ENCODE measurements at places on chromosomes 7 and 10. TPM values are rescaled to one million over a fixed set of nuclear protein-coding genes. Genes with fewer than 3 reads are reported as not detected.

DRGX gene
- not detected for total RNA-seq

TMEM139 gene
- 0.27 TPM for total RNA-seq

HOXA9 gene
- total RNA-seq: not detected

STAG3 gene
- 5.5 TPM for total RNA-seq

PRTFDC1 gene
- 0.67 TPM for total RNA-seq

OR2A1 gene
- total RNA-seq: 0.11 TPM

PLAU gene
- not detected for total RNA-seq

EPHA1 gene
- total RNA-seq: 16.0 TPM

GRM3 gene
- total RNA-seq: not detected

CFAP70 gene
- 2.6 TPM for total RNA-seq

ZNF777 gene
- 14.5 TPM for total RNA-seq

SLC13A1 gene
- total RNA-seq: not detected

OR2A14 gene
- total RNA-seq: not detected

HHEX gene
- 1.0 TPM for total RNA-seq

SCART1 gene
- 5.0 TPM for total RNA-seq

OR6B1 gene
- not detected for total RNA-seq

GTPBP10 gene
- 11.8 TPM for total RNA-seq

CALN1 gene
- 0.06 TPM for total RNA-seq

RAB19 gene
- 2.8 TPM for total RNA-seq

ERVW-1 gene
- not detected for total RNA-seq

C10orf143 gene
- 5.8 TPM for total RNA-seq

GATAD1 gene
- 13.5 TPM for total RNA-seq

VWDE gene
- 1.5 TPM for total RNA-seq

IDI2 gene
- total RNA-seq: not detected

MET gene
- total RNA-seq: 0.14 TPM

OR13A1 gene
- total RNA-seq: not detected

BZW2 gene
- total RNA-seq: 15.1 TPM

FBXO24 gene
- total RNA-seq: 0.78 TPM

LAMB1 gene
- not detected for total RNA-seq

TMEM140 gene
- total RNA-seq: 27.7 TPM

CUL2 gene
- 32.4 TPM for total RNA-seq

ZCCHC24 gene
- 0.67 TPM for total RNA-seq

SPDYE2 gene
- total RNA-seq: 0.36 TPM

ARMH3 gene
- 18.9 TPM for total RNA-seq

PRKAR2B gene
- total RNA-seq: 0.42 TPM

TACR2 gene
- not detected for total RNA-seq

TEX36 gene
- not detected for total RNA-seq

CYP2C9 gene
- not detected for total RNA-seq

Data from CD4-positive, alpha-beta T cell (primary cell).